ENCODE measurements at places on chromosomes 7 and 10. TPM values are rescaled to one million over a fixed set of nuclear protein-coding genes. Genes with fewer than 3 reads are reported as not detected.

The DPY19L1 gene
- 20.3 TPM for total RNA-seq

The RPEL1 gene
- not detected for total RNA-seq

The ANXA8 gene
- not detected for total RNA-seq

The RBP4 gene
- total RNA-seq = not detected

The MYH16 gene
- total RNA-seq = not detected
